ENCODE measurements at places on chromosomes 2 and 18.

GRCh38 chr2:166057370-166058164, 70.3 kb downstream of the SCN1A start:
- peak; percentile 42 for DNase-seq

- no peak for DNase-seq
These were observed 143.2 kb upstream of the SETBP1 start for GRCh38 chr18:44537526-44537925.

DNA sequence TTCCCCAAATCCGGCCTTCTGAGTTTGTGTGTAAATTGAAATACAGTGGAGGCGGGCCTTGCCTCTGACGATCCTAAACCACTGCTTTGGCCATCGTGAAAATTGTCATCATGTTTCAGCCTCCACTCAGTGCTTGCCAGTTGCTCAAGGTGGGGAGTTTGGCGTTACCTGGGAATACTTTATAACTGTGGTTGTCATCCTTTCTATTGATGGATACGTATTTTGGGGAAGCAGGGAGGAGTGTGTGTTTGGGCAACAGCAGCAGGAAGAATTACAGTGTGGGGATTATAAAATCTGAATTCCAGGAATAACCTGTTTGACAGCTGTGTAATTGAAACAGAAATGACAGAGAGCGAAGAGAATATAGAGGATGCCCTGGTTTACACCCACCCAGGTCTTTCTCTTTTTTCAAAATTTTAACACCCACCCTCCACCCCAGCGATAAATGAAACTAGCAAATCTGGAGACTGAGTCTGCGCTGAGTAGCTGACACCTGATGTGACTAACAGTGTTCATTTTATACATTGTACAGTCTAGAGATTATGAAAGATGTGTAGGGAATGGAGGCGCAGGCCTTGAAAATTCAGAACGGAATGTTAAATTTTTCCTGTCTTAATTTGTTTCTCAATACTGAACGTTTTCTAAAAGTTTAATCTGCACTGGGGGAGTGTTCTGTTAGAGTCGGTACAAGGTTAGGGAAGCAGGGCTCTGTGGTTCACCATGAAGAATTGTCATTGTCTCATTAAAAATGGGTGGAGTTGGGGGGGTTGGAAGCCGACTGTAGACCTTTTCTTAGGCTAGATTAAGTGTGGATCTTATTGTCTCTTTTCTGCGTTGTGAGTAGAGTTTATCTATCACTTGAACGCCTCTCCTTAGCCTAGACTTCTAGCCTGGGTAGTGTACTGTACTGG, 1.6 kb downstream of the MAP4K4 start:
- DNase-seq: no peak

- DNase-seq: no peak
These were observed 319.9 kb upstream of the RBMS1 start for GRCh38 chr2:160813506-160813858.

DNA sequence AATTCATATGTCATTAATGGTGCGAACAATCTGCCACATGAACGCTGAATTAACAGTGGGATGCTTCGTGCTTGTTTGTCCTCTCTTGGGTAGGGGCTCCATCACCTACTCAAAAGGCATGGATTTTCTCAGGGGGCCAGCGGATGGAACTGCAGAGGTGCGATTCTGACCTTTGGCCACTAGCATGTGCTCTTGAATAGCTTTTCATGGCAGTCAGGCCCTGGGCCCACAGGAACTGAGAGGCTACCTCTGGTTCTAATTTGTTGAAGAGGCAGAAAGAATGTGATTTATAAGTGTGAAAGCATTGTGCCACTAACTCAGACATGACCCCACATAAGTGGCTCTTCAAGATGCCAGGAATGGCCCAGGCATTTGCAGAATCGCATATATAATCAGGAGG, 283.2 kb downstream of the INSIG2 start:
- DNase-seq: peak; percentile 45

DNA sequence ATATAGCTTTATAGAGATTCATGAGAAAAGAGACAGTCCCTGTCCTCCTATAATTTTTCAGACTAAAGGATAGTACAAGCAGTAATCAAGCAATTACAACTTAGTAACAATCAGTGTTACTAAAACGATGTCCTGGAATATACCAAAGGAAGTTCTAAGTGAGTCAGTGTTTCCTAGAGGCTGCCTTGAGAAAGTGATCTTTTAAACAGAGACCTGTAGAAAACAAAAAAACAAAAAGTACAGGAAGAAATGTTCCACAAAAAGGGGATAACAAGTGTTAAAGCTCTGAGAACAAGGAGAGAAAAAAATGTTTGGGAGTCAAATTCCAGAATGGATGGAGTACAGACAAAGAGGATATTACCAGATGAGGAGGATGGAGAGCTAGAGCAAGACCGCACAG, 556.4 kb downstream of the ERBB4 start:
- DNase-seq: no peak

GRCh38 chr2:33380001-33380609, 96.3 kb upstream of the RASGRP3 start:
- peak; percentile 17 for DNase-seq

DNA sequence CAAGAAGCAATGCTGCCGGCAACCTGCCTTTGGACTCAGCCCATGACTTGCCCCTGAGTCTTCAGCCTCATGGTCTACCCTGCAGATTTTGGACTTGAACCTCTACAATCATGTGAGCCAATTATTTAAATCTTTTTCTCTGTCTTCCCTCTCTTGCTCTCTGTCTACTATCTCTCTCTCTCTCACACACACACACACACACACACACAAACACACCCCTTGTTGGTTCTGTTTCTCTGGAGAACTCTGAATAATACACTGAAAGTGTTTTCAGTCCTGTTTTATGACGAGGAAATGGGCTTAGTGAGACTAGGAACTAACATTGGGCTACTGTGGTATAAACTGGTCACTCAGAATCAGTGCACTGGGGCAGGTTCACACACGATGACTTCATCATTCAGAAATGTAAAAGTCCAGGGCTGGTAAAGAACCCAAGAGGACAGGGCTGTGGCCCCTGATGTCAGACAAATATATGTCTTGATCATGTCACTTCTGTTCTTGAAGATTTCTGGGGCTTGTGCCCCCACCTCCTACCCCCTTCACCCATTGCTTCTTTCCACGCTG, 266.1 kb upstream of the SIX2 start:
- DNase-seq: no peak

DNA sequence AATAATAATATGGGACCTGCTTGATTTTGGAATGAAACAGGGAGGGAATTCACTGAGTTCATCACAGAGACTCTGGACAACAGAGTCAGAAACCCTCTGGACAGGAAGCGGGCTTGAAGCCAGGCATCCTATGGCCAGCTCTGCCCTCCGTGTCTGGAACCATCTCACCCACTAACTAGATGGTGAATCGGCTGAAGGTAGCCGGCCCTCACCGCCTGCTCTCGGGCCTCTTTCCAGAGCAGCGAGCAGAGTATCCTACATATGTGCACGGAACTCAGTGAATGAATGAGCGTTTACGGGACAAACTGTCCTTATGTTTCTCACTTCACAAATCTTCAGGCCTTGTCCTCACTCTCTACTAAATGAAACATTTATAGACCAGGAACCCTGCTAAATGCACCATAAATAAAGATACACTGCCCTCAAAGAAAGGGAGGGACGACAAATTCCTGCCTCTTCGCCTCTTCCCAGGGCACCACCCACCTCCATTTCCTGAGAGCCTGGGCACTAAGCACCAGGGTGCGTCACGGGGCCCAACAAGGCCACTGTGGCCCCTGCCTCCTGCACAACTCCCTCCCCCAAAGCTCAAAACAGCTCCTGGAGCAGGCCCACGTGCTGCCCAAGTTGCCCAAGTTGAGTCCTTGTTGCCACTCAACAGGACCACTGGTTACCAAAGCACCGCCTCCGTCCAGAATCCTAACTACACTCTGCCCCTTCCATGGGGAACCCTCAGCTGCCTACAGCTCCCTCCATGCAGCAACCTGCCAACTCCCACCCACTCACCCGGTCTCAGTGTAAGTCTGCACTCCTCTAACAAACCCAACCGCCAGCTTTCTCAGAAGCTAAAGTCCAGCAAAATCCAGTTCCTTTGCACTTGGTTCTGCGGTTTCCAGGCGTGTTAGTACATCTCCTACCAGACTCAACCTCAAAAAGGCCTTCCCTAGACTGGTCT, 1.7 kb downstream of the TBC1D8 start:
- DNase-seq: no peak

DNA sequence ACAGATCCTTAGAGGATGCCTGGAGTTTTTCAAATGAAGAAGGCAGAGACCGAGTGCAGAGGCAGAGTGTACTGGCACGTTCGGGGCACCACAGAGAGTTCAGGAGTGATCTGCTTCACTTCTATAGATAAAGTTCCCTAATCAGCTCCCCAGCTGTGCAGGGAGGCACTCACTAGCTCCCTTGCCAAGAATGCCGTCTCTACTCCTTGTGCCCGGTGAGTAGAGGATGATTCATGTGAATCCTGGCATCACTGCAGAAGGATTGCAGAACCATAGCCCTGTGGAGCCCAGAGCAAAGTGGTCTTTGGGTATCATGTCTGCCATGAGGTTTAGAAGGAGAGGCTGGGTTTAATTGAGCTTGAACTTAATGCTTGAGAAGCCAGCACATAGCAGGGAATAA, 510.1 kb upstream of the RAB6C start:
- DNase-seq: no peak

GRCh38 chr2:32068-32467, 14.2 kb downstream of the FAM110C start:
- no peak for DNase-seq

GRCh38 chr2:143110758-143111428, 18.3 kb upstream of the ARHGAP15 start:
- peak; percentile 40 for DNase-seq

DNA sequence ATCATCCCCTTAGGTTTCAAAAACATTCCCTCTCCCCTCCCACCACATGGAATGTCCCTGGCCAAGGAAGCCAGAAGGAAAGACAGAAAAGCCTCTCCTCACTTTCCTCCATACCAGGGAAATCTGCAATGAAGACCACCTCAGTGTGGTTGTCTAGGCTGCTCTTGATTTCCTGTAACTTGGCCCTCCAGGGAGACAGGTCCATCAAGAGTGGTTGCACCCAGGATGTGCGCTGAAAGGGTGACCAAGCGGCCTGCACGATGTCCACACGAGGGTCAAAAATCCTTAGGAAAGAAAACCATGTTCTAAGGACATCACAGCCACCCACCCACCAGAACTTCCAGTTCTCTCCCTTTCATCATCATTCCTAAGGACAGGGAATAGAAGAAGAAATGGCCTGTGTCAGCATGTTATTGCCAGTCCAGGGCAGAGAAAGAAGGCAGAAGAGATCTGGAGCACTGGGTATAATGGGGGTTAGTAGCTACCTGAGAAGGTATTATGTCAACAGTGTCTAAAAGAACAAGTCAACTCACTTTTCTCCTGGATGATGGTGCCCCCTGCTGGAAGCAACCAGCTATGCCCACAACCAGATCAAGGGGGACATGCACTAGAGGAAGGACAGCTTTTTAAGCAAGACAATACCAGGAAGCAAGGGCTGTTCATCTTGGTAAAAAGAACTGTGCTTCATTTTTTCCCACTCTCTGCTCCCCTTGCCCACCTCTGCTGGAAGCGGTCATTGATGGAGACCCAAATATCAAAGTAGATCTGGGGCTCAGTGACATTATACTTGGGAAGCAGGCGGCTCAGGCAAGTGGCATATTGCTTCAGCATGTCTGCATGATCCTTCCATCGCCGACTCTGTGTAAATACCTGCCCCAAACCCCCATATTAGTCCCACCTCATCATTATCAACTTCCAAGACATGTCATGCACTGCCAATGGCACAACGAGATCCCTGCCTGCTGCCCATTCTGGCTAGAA, 9.3 kb downstream of the GGCX start:
- peak; percentile 69 for DNase-seq

- DNase-seq: no peak
These were observed 142.0 kb downstream of the TMEM18 start for GRCh38 chr2:535222-535621.

DNA sequence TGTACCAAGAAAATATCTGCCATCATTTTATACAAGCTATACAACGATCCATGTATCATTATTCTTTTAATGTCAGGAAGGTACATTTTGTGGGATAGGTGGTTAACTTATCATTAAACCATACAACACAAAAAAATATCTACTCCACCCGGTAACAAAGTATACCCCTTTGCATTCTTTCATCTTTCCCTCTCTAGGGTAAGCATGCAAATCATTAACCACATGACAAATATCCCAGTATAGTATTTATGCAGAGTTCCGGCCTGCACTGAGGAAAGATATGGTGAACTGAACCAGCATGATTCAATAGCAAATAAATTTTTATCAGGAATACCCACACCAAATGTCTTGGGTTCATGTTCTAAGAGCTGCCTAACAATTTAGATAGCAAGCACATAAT, 22.5 kb upstream of the SULT1C2 start:
- DNase-seq: no peak

DNA sequence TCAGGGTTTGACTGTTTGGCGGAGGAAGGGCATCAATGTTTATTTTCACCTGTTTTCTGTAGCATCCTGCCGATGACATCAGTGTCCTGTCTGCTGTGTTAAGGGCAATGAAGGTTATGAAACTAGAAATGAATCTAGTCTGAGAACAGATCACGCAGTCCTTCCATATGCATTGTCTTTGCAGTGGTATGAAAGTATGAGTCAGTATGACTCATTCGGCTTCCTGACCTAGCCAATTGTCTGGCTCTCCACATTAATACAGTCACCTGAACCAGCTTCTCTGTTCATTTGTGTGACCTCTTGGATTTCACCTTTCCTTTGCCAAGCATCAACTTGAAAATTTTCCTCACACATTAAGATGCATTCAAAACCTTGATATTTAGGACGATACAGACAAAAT, 353.8 kb downstream of the RND3 start:
- DNase-seq: peak; percentile 13

GRCh38 chr2:237931205-237931721, 35.6 kb upstream of the UBE2F start:
- no peak for DNase-seq

- DNase-seq: no peak
These were observed 79.6 kb downstream of the MBP start for GRCh38 chr18:77052983-77053309.

DNA sequence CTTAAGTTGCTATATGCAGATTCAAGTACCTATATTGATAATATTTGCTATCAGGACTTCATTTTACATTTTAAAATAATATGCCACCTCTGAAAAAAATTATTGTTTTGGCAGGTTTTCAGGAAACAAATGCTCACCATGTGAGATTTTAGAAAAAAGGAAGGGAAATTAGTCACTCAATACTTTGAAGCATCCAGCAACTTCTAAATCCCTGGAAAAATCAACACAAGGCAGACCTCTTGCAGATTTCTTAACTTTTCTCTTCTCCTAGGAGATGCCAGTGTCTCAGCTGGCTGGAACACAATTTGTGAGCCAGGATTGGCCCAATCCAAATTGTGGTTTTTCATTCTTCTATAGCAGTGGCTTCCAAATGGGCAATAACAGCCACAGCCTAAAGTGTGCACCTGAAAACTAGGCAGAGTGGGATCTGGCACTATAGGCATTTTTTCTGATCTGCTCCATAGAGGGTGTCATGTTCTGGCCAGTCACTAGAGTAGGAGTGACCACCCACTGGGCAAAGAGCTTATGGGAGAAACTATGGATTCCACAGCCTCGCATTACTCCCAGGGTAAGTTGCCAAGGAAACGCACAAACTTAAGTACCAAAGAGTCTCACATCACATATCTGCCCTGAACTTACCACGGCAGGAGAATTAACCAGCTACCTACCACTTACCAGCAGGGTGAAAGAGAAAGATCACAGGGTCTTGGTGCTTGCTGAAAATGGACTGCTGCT, 28.1 kb upstream of the THOC1 start:
- DNase-seq: no peak
